ENCODE measurements at places on chromosomes 7 and 10. TPM values are rescaled to one million over a fixed set of nuclear protein-coding genes. Genes with fewer than 3 reads are reported as not detected.

Gene C10orf88
- 9.7 TPM for total RNA-seq

- DNase-seq, result no peak
Measured at GRCh38 chr7:114196517-114196916, 218.1 kb upstream of the FOXP2 start.

Gene SLC13A1
- not detected for total RNA-seq

GRCh38 chr7:139721417-139721816 lies 56.4 kb downstream of the HIPK2 start:
- no peak for DNase-seq

DNA sequence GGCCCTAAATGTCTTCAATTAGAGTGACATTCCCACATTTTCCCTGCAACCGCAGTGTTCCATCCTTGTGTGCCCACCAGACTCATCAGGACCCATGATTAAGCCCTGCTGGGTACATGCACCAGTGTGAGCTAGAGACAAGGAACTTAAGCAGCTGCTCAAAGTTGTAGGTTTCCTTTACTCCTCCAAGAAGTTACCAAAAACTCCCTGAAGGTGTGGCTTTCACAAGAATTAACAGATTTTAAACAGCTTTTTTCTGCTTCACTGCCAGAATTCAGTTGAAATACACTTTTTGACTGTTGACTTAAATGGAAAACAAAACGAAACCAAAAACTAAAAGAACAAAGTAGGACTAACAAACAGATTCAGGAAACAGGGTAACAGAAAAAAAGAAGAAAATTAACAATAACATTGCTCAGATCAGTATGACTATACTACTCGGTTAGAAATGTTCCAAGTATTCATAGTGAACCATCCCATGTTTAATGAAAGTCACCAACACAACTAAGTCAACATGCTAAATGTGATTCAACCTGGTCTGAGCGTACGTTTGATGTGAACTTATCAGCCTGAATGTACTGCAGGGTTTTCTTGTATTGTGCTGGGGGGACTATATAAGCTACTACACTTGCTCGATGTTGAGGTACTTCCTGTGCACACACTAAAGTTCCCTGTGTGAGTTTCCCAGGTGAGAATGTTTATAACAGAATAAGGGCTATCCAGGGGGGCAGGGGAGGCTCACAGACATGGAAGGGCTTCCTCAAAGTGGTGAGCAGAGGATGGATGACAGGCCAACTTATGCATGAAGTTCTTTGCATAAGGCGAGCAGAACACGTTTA lies 22.2 kb downstream of the SLC37A3 start:
- no peak for DNase-seq

- no peak for DNase-seq
Measured at GRCh38 chr7:134685250-134685649, 38.6 kb downstream of the BPGM start.

Gene PAX4
- not detected for total RNA-seq

- no peak for DNase-seq
Measured at GRCh38 chr7:71787513-71787912, 624.6 kb downstream of the CALN1 start.

Gene TUBB8
- total RNA-seq, result not detected

Gene IL2RA
- not detected for total RNA-seq

DNA sequence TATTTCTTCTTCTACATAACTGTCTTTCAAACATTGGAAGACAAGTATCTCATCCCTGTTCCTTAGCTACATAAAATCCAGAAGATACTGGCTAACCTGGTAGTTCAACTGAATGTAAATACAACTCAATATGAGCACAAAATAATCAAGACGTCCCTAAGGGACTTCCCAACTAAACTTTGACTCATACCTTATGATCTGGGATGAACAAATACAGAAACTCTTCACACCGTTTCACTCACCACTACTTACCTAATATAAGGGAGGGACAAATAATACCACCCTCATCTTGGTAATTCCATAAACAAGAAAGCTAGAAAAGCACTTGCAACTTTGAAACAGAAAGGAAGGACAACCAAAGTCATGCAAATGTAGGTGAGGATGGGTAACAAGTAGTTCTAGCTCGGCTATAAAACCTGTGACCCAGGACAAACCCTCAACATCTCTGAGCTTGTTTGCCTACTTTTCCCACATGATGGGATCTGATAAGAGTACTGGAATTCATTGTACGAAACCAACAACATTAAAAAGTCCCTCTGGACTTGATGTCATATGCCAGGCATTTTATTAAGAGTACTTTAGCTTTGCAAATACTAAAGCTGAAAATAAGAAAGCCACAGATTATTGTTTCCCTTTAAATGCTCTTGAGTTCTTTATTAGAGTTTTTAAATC lies 121.9 kb downstream of the STRA8 start:
- DNase-seq, result no peak

DNA sequence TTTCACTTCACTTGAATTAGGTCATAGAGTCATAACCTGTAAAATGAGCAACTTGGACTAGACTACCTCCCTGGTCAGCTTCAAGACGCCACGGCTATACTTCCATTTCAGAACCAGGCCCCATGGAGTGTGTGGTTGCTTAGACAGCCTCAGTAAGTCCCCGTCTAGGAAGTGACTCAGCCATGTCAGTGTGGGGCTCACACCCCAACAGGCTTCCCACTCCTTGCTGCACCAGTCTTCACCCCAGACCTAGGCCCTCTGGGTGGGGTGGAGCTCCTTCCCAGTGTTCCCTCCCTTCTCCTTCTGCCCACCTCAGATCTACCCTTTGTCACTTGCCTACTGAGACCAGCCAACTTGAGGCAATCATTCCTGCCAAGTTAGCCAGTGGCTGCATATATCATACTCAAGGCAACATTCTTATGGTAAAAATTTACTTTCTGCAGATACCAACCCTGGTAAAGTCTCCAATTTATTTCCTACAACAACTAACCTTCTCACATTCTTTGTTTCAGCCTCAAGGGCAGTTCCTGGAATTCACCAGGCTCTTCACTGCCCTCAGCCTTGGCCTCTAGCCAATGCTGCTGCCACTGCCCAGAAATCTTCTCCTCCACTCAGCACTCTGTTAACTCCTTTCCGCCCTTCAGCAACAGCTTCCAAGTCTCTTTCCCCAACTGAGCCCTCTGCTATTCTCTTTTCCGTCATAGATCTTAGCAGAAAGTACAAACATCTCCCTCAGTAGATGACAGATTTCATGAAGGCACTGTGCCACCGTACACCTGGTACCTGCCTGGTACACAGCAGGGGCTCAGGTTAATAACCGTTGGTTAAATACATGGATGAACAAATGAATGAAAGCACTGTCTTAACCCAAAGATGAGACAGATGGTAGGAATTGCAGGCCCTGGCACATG lies 31.3 kb upstream of the ZNRF2 start:
- DNase-seq, result peak; percentile 89

- no peak for DNase-seq
Measured at GRCh38 chr10:48904861-48905260, 34.8 kb downstream of the LRRC18 start.

GRCh38 chr10:106387063-106387462 lies 777.4 kb downstream of the SORCS1 start:
- no peak for DNase-seq

Gene PNLIPRP3
- not detected for total RNA-seq

Gene MMP21
- total RNA-seq, result 0.41 TPM

DNA sequence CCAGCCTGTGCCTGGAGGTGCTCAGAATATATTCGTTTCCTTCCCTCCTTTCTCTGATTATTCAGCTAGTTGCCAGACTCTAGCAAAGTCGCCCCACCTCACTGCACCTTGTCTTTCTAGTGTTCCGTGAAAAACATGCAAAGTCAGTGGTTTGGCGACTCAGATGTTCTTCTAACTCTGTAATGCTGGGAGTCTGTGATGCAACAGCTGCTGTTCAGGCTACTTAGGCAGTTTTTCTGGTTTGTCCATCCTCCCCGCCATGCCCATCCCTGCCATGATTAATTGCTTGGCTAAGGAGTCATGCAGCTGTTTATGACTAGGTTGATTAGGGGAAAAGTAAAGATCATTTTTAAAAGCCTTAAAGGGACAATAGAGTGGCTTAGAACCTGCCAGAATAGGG lies 99.4 kb downstream of the MTPN start:
- peak; percentile 83 for DNase-seq

Gene ZNF239
- total RNA-seq, result 6.6 TPM

Gene NDUFB2
- total RNA-seq, result 368 TPM

- DNase-seq, result no peak
Measured at GRCh38 chr10:34538281-34538829, 276.7 kb downstream of the PARD3 start.

- DNase-seq, result no peak
Measured at GRCh38 chr10:76911184-76911583, 726.4 kb downstream of the KCNMA1 start.

Gene CACNA2D1
- 197 TPM for total RNA-seq

- no peak for DNase-seq
Measured at GRCh38 chr10:80140251-80140650, 7.7 kb downstream of the PLAC9 start.

DNA sequence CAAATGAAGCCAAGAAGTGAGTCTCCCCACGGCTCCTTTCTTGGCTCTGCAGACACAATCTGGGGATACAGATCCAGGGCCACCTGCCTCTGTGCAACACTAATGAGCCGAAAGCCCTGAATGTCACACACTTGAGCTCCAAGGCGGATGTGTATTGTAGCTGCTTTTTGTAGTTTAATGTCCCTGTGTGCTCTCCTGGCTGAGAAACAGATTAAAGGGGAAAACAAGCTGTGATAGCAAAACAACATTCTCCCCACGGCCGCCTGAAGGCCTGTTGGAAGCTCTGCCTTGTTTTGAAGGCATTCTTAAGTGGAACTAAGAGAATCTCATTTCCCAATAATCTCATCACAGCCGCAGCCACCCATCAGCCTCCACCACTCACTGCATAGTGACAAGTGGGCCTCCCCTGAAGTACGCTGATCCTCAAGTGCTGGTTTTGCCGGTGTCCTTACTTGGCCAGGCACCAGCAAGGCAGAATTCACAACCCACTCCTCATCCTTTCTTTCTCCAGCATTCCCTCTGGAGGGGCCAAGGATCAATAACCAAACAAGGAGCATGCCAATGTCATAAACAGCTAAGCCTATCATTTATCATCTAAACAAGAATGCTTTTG lies 44.4 kb upstream of the AMPH start:
- DNase-seq, result peak; percentile 39

Gene FAM241B
- 1.0 TPM for total RNA-seq

GRCh38 chr7:18469316-18469715 lies 26.2 kb upstream of the HDAC9 start:
- DNase-seq, result no peak

- no peak for DNase-seq
Measured at GRCh38 chr10:78687626-78688025, 381.1 kb upstream of the ZMIZ1 start.

DNA sequence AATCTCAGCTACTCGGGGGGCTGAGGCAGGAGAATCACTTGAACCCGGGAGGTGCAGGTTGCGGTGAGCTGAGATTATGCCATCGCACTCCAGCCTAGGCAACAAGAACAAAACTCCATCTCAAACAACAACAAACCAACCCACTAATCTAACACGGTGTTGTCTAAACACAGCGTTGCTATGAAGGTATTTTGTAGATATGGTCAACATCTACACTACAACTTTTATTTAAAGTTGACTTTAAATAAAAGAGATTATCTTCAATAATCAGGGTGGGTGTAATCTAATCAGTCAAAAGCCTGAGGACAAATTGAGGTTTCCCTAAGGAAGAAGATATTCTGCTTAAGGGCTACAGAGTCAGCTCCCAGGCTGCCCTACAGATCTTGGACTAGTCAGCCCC lies 24.2 kb downstream of the BAIAP2L1 start:
- no peak for DNase-seq

GRCh38 chr10:127216786-127217185 lies 20.4 kb upstream of the INSYN2A start:
- no peak for DNase-seq

DNA sequence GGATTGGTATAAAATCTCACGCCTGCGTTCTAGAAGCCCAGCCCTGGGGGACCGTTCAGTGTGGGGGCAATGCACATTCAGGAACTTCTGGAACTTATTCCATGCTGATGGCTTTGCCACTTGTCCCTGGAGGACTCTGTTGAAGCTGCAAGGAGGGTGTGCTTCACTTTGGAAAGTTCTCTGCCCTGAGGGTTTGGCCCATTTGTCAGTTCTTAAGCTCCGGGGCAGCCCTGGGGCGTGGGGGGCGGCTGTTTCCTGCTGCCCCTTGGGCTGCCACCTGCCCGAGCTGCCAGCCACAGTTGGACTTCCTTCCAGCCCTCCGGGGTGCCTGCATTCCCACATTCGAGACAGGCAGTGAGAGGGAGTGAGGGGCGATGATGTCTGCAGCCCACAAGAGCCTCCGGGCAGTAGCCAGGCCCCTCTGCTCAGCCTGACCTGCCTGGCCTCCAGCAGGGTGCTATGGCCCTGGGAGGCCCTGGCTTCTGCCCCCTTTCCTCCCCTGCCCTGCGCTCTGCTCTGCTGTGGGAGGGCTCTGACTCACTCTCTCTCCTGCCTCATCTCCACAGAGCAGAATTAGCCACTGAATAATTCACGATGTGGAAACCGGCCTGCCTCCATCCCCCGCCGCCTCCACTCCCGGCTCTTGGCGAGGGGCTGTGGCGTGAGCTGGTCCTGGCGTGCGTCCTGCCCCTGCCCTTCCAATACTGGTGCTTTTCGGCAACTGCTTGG lies 1.9 kb downstream of the TTYH3 start:
- DNase-seq, result no peak

GRCh38 chr10:19347621-19348020 lies 299.0 kb downstream of the MALRD1 start:
- peak; percentile 36 for DNase-seq

DNA sequence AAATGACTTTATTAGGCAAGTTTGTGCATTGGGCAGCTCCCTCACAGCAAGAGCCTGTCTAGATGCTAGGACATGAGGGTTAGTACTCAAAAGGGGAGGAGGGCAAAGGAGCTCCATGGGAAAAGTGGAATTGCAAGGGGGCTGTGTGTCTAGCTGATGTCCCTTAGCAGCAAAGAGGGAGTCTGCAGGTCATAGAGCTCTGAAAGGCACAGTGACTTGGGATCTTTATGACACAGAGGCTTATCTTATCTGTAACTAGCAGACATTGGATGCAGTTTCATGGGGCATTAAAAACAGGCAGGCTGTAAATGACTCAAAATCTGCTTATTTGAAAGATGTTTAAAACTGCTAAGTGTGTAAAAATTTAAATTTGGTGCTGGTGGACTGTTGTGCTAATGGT lies 556.2 kb upstream of the FZD8 start:
- DNase-seq, result no peak

Gene ZNF33B
- 20.4 TPM for total RNA-seq

Gene EFCAB10
- total RNA-seq, result not detected

DNA sequence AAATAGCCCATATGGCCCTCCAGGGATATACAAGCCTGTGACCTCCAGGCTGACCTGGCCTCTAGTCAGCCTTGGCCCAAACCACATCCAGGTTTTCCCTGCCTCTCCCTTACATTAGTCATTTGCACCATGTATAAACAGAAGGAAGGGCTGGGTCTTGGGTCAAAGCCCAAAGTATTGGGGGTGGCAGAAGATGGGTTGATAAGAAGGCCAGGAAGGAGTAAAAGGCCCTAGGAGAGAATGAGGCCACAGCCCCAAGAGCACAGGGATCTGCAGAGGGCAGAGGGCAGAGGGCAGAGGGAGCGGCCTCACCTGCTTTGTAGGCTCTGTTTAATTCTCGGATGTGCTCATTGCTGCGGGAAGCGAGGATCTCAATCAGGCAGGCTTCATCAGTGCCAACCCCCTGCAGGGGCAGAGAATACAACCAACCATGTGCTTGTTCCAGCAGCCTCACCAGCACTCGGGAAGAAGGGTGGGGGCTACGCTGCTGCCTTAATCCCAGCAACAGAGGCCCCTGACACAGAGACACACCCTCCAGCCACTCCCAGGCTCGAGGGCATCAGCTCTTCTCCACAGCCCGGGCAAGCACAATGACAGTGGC lies 31.3 kb downstream of the PLAC9 start:
- no peak for DNase-seq

Gene HTRA1
- 102 TPM for total RNA-seq

Gene SPDYE1
- not detected for total RNA-seq

Gene PRKAR2B
- total RNA-seq, result 10.9 TPM
